ENCODE measurements at places on chromosomes 13 and 19.

DNA sequence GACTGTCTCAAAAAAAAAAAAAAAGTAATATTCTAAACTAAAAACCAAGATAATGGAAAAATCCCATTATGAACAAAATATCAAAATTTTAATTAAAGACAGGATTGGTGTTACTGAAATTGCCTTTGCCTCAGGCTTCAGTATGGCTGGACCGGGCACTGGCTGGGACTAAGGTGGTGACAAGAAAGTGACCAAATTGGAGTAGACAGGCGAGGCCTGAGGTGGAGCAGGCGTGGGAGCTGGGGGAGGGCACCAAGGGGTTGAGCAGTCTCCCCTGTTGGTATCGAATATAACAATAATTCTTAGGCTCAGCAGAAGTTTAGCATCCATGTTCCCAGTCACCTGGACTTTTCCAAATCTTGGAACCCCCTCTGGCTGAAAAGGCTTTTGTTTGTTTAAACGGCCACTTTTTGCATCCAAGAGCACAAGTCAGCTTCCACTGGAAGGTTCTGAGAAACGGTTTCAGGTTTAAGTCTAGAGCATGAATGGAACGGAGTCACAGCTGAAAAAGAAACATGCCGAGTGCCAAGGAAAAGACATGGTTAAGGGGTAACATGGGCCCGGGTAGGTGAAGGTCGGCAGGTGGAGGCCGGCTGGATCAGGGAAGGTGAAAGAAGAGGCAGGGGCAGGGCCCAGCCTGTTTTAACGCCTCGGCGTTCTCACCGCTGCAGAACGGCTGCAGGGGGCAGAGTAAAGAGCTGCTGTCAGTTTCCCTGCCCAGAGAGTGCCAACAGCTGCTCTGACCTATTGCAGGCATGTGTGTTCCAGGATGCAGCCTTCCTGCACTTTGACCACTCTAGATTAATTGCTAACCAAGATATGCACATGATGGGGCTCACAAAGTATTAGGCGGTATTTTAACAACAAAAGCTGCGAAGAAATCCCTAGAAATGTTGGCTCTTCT is 104.4 kb downstream of the TM9SF2 start:
- DNase-seq: no peak

- DNase-seq: no peak
Observed at GRCh38 chr13:106121173-106121754, 414.2 kb downstream of the EFNB2 start.

- DNase-seq: no peak
Observed at GRCh38 chr13:99526549-99526948, 25.3 kb downstream of the TM9SF2 start.

DNA sequence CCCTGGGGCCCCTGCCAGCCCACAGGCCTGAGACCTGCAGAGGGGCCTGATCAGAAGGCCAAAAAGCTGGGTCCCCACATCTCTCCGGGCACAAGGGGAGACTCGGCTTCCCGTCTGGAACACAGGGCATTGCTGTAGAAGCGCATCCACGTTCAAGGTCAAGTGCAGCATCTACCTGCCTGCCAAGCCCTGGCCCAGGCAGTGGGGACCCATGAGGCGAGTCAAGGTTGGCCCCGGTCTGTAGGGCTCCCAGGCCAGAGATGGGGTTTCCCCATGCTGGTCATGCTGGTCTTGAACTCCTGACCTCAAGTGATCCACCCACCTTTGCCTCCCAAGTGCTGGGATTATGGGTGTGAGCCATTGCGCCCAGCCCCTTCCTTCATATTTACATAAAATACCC is 13.5 kb upstream of the COMP start:
- DNase-seq: no peak

Measured in GOT3 (cell line).